ENCODE measurements at places on chromosomes 2 and 18.
A peak's percentile ranks its signal among the peaks of the same experiment; 100 is the strongest.

DNA sequence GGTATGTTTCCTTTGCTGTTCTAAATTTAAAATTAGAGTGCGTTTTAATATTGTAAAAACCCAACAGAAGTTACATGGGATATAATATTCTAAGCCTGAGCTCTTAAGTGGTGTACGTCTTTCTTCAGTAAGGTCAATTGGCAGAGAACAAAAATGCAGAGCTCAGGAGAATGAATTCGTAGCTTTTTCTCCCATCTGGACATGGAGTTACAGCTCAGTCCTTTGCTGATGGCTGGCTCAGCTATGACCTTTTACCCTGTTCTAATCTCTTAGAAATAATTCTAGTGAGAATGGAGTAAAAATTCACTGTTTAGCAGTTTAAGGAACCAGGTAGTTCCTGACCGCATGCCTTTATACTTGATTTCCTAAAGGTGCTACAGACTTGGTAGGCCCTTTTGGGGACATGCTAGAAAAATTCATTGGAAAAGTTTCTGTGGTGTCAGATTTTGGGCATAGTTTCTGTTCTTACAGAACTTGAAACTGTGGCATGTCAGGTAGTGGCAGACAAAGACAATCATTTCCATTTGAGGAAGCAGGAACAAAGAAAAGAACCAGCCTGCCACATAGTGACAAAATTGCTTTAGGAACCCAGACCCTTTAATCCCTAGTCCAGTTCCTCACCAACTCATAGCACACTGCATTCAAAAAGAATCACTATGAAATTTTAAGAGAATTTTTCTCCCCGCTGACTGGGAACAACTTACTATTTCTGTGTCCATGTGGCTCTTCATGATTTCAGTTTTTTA, 566.8 kb upstream of the ZNF804A start:
- DNase-seq: no peak

GRCh38 chr2:197480165-197481036, 19.2 kb downstream of the HSPD1 start:
- no peak for DNase-seq

- no peak for DNase-seq
These were observed 304.6 kb downstream of the PARD3B start for GRCh38 chr2:204849892-204850291.

GRCh38 chr18:47490882-47491281, 239.4 kb upstream of the SKOR2 start:
- DNase-seq: no peak

- no peak for DNase-seq
These were observed 47.8 kb upstream of the SLC4A10 start for GRCh38 chr2:161576421-161576820.

- no peak for DNase-seq
These were observed 52.2 kb downstream of the SMAD7 start for GRCh38 chr18:48898521-48898920.

DNA sequence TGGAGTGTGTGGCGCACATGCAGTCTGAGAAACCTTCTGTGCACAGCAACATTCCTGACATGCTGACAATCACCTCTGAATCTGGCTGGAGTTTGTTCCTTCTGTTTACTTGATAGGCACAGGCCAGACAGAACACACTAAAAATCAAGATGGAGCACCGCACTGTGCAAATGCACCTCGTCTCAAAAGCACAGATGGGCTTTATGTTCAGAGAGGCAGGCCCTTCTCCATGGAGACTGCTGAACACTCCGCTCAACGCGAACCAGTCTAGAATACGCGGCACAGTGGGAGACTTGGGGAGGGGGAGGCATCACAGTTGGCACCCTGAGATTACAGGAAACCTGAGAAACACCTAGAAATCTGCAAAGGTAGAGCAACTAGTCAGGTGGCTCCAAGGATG, 58.4 kb upstream of the DNMT3A start:
- no peak for DNase-seq

- no peak for DNase-seq
These were observed 59.2 kb downstream of the SGPP2 start for GRCh38 chr2:222483513-222484039.

DNA sequence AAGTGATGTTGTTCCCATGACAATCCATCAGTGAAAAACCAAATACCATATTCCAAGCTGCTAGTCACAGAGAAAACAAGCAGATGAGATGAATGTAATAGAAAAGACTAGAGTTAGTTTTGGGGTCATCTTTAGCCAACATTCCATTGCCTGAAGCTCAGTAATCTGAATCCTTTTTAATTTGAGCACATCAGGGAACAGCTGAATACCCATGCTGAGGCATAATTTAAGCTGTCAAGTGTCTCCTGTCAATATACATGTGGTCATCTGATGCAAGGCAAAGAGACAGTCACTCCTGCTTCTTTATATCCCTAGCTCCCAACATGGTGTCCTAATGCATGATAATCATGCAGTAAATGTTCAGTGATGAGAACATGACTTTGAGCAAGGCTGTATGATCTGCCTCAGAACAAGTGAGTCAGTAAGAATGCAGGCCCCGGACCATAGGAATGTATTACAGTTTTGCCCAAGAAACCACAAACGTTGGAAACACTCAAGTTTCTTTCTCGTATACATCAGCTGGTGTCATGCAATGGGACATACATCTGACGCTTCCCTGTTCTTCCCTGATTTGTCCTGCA, 48.0 kb downstream of the CDK15 start:
- peak; percentile 85 for DNase-seq

DNA sequence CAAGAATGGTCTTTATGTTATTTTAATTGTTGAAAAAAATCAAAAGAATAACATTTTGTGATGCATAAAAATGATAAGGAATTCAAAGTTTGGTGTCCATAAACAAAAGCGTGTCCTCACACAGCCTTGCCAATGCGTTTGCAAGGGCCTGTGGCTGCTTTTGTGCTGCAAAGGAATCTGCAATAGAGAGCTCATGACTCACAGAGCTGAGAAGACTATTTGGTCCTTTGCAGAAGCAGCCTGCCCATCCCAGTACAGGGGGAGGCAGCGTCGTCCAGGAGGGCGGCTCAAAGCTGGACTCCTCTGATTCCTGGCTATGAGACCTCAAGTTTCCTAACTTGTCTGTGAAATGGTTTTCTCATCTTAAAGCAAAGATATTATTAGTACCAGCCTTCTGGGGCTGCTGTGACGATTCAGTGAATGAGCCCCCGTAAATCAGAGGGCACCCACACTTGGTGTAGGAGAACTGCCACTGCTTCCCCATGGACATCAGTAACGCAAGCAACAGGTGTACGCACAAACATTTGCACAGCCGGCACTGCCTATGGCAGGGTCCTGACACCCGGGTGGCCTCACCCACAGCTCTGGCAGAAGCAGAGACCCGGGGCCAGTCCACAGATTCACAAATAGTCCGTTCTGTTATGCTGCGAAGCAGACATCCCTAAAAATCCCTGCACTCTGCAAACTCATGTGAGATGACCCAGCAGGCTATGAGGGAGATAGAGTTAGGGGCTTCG, 70.6 kb upstream of the ASAP2 start:
- DNase-seq: no peak

DNA sequence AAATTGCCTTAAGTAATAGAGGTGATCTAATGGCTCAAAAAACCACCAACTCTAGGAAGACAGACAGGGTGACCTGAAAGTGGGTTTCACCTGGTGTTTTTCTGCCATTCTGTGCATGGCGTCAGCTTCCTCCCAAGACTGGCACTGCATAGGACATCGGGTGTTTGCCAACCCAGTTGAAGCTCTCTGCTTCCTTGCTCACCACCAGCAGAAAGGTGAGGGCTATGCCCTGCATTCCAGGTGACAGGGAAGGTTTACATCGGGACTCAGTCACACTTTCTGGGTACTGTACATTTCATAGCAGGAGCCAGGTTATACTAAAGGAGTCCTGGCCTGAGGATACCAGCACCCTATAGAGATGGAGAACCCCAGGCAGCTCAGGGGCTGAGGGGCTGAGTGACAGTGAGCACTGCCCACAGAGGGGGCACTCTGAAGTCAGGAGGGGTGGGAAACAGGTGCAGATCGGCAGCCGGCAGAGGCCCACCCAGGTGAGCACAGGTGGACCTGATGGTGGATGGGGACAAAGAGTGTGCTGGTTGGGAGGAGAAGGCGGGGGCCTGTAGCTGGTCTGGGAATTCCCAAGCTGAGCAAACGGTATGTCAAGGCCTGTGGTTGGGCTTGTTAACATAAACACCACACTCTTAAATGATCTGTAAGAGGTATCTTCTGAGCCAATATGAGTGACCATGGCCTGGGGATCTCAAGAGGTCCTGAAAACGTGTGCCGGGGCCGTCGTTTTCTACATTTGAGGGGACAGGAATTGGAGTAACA, 18.1 kb downstream of the TPRKB start:
- DNase-seq: no peak

DNA sequence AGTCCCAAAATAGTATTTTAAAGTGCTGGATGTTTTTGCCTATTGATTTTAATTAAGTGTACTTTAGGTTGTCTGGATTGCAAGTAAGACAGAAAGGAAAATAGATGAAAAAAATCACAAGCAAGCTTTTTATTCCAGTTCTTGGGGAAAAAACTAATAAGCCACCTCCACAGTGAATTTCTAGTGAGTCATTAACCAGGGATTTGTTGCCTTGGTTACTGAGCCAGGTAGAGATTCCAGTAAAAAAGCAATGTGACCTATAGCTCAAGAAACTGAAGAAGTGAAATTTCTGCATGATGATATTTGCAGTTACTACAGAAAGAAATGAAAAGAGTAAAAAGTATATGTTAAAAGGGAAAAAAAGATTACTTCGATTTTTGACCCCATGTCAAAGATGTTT, 160.6 kb downstream of the METTL4 start:
- DNase-seq: no peak

DNA sequence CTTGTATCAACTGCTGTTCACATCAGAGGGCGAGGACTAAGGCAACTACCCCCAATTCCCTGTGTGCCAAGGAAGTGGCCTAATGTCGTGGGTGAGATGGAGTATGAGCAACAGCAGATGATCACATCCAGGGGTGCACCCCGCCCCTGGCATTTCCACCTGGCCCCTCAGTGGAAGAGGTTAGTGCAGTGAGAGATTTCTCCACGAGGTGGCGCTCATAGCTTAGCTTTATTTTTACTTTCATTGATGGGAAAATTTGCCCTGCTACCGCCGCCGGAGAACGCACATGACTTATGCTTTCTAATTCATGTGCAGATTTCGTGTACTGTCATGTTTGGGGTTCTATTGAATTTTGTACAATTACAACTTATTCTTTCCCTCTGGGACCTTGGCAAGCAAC, 470.6 kb upstream of the MEX3C start:
- peak; percentile 21 for DNase-seq

DNA sequence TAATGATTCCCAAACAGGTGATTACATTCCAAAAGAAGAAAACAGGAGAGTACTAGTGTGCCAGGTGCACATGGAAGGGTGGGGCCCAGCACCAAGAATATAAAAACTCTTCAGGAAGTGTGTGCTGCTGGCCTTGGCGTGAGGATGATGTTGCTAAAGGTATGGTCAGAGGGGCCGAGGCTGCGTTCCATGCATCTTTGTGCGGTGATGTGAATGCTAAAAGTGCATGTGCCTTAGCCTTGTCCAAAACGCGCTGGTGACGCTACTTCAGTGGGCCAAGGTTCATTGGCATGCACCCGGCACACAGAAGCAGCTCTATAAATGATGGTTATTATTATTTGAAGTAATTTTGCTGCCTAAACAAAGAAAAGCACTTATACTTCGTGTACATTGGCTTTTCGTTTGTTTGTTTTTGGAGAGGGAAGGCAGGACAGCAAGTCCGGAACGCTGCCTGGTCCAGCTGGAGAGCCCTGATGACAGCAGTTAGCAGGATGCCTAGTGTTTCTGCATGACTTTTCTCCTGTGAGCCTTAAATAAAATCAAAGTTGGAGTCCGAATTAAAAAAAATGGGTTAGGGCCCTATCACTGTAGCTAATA, 2.9 kb downstream of the ALKAL2 start:
- no peak for DNase-seq

GRCh38 chr2:162084536-162084935, 10.5 kb upstream of the DPP4 start:
- DNase-seq: no peak

- no peak for DNase-seq
These were observed 370.2 kb downstream of the METTL4 start for GRCh38 chr18:2201036-2201600.

DNA sequence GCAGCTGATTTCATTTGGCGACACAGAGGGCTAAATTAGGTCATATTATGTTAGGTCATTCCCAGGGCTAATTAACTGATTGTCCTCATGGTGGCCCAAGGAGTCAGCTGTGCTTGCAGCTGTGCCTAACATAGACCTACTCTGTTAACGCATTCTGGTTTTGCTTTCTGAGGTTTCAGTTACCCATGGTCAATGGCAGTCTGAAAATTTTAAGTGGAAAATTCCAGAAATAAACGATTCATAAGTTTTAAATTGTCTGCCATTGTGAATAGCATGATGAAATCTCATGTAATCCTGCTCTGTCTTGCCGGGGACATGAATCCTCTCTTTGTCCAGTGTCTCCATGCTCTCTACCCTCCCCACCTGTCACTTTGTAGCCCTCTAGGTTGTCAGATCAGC, 168.7 kb downstream of the KCNS3 start:
- no peak for DNase-seq

GRCh38 chr2:105919826-105920225, 175.1 kb downstream of the NCK2 start:
- no peak for DNase-seq

DNA sequence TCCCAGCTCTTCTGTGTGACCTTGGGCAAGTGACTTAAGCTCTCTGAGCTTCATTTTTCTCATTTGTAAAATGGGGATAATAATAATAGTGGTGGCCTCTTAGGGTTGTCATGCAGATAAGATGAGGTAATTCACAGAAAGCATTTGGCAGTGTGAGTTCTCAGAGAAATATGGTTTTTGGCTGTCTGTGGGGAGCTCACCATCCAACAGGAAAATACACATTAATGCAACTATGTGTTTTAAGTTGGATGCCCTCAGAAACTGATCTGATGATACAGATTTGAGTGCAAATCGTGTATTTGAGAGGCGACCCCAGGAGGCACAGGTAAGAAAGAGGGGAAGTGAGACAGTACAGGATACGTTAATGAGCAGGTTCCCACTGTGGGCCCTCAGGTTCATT, 56.1 kb upstream of the SPRED2 start:
- no peak for DNase-seq

DNA sequence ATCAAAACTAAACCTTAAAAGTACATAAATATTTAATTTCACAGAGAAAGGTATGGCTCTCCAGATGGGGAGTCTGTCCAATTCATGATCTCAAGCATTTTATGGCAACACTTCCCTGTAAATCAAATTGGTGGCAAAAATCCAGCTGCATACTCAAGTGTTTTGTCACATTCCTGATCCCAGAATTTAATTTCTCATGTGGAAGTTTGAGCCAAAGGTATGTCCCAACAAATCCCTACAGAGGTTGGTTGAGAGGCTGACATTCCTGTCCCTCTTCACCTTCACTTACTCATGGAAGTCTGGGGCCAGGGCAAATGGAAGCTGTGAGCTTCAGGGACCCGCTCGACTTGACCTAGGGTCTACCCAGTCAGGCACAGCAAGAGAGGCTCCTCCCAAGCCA, 17.7 kb downstream of the KLF7 start:
- no peak for DNase-seq

GRCh38 chr2:20015482-20016083, 3.1 kb upstream of the MATN3 start:
- DNase-seq: peak; percentile 48

- no peak for DNase-seq
These were observed 18.7 kb upstream of the TTL start for GRCh38 chr2:112463256-112463655.
